ENCODE measurements at places on chromosomes 16 and 17. TPM values are rescaled to one million over a fixed set of nuclear protein-coding genes. Genes with fewer than 3 reads are reported as not detected.

GRCh38 chr17:73249700-73250099, 12.0 kb downstream of the CPSF4L start:
- no peak overlapping the region for H3K27ac ChIP-seq
- no peak overlapping the region for H3K4me3 ChIP-seq
- DNase-seq: no peak
- H3K36me3 ChIP-seq: peaks cover 3% of the 10 kb centered on the region
- H3K4me1 ChIP-seq: no peaks in the 10 kb centered on the region

DNA sequence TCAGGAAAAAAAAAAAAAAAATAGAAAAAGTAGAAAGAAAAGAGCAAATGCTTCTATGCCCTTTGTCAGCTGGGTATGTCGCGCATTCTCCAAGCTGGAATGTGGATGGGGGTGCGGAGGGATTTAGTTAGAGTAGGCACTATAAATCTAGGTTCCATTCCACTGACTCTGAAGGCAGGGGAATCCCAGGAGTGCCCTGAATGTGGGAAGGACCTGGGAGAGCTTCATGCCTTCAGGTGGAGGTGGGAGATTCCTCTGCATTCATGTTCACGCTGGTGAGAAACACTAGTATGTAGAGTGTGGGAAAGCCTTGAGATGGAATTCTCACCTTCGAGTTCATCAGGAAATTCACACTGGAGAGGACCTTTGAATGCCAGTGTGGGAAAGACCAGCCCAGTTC, 12.4 kb downstream of the ZNF232 start:
- peaks cover 1% of the 10 kb centered on the region for H3K4me1 ChIP-seq
- no peak for DNase-seq
- no peak overlapping the region for H3K4me3 ChIP-seq
- peaks cover 28% of the 10 kb centered on the region for H3K36me3 ChIP-seq
- H3K27ac ChIP-seq: no peak overlapping the region

GRCh38 chr17:42313773-42314566, 25.7 kb downstream of the STAT5A start:
- peaks cover 55% of the 10 kb centered on the region for H3K4me1 ChIP-seq
- H3K27ac ChIP-seq: no peak overlapping the region
- peaks cover 27% of the 10 kb centered on the region for H3K36me3 ChIP-seq
- H3K4me3 ChIP-seq: no peak overlapping the region
- no peak for DNase-seq

GRCh38 chr16:22727285-22728166, 86.4 kb upstream of the HS3ST2 start:
- peaks cover 8% of the 10 kb centered on the region for H3K27me3 ChIP-seq
- no peak for DNase-seq
- no peaks in the 10 kb centered on the region for H3K4me1 ChIP-seq
- no peaks in the 10 kb centered on the region for H3K36me3 ChIP-seq

- no peaks in the 10 kb centered on the region for H3K36me3 ChIP-seq
- no peak for DNase-seq
- H3K27ac ChIP-seq: no peak overlapping the region
- H3K4me1 ChIP-seq: peaks cover 3% of the 10 kb centered on the region
Measured at GRCh38 chr17:76644995-76645394, 1.4 kb upstream of the ST6GALNAC1 start.

DNA sequence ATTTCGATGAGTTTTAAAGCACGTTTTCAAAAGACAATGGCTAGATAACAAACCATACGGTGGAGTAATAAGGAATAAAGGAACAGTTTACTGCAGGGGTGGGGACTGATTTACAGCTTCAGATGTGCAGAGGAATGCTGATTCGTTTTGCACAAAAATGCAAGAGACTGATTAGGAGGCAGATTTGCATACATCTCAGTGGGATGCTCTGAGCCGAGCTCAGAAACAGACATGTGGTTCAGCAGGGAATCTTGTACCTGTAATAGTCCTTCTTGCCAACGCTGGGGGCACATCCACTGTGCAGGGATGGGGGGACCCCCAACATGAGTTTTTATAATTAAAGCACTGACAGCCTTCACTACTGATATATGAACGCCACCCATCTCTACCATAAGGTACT, 308.0 kb downstream of the GRIN2A start:
- H3K4me1 ChIP-seq: no peaks in the 10 kb centered on the region
- H3K36me3 ChIP-seq: no peaks in the 10 kb centered on the region
- H3K27ac ChIP-seq: no peak overlapping the region
- no peak for DNase-seq

DNA sequence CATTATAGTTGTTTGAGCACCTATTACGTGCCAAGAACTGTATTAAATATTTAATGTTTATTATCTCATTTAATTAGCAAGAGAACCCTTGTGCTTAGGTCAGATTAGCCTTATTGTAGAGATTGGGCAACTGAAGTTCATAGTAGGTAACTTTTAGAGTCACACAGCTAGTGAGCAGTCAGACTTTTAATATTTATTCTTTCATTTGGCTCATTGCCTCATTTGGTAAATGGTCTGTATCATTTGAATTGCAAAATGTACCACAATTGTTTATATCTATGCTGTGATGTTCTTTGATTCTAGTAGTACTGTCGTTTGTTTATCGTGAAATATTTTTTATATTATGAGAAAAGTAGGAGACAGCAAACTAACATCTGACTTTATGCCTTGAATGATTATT, 7.6 kb downstream of the CLTC start:
- peaks cover 32% of the 10 kb centered on the region for H3K36me3 ChIP-seq
- no peak overlapping the region for H3K4me3 ChIP-seq
- no peaks in the 10 kb centered on the region for H3K27me3 ChIP-seq
- H3K27ac ChIP-seq: no peak overlapping the region
- H3K4me1 ChIP-seq: peaks cover 35% of the 10 kb centered on the region
- no peak for DNase-seq

GRCh38 chr16:71347146-71347545, 11.4 kb upstream of the CALB2 start:
- no peak overlapping the region for H3K27ac ChIP-seq
- peaks cover 1% of the 10 kb centered on the region for H3K27me3 ChIP-seq
- H3K4me1 ChIP-seq: no peaks in the 10 kb centered on the region
- no peaks in the 10 kb centered on the region for H3K36me3 ChIP-seq
- H3K4me3 ChIP-seq: no peak overlapping the region

DNA sequence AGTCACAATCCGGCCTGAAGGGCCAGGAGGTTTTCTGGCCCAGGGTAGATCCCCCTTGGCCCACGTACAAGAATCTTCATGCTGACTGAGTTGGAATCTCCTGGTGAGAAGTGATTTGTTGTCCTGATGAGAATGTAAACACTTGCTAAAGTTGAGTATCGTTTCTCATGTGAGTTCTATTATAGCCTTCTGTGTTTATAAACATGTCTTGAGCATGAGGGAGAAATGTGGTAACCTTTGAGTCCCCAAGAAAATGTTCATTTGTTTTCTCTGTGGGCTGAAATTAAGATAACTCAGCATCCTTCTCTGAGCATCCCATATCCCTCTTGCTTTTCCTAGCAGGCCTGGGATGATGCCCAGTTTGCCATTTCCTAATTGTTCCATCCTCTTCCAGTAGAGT, 204.8 kb downstream of the FTO start:
- H3K4me1 ChIP-seq: peaks cover 31% of the 10 kb centered on the region
- H3K27ac ChIP-seq: no peak overlapping the region
- H3K27me3 ChIP-seq: no peaks in the 10 kb centered on the region
- H3K36me3 ChIP-seq: peaks cover 9% of the 10 kb centered on the region
- no peak for DNase-seq

DNA sequence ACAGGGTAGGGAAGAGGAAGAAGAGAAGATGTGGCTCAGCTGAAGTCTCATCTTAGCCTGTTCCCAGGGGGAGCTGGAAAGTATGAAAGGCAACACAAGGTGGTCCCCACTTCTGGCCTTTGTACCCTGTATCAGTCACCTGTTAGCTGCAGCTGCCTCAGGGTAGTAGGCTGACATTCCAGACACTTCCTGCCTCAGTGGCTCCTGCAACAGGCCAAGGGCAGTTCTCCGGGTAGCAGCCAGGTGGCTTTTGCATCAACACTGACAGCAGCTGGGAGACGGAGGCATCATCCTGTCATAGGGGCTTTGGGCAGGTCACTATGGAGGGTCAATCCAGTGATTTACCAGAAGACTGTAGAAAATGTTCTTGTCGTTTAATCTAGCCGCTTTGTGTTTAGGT, 124.0 kb downstream of the RGS9 start:
- no peak overlapping the region for H3K27ac ChIP-seq
- peaks cover 5% of the 10 kb centered on the region for H3K36me3 ChIP-seq
- peaks cover 26% of the 10 kb centered on the region for H3K4me1 ChIP-seq
- H3K4me3 ChIP-seq: no peak overlapping the region
- DNase-seq: no peak

DNA sequence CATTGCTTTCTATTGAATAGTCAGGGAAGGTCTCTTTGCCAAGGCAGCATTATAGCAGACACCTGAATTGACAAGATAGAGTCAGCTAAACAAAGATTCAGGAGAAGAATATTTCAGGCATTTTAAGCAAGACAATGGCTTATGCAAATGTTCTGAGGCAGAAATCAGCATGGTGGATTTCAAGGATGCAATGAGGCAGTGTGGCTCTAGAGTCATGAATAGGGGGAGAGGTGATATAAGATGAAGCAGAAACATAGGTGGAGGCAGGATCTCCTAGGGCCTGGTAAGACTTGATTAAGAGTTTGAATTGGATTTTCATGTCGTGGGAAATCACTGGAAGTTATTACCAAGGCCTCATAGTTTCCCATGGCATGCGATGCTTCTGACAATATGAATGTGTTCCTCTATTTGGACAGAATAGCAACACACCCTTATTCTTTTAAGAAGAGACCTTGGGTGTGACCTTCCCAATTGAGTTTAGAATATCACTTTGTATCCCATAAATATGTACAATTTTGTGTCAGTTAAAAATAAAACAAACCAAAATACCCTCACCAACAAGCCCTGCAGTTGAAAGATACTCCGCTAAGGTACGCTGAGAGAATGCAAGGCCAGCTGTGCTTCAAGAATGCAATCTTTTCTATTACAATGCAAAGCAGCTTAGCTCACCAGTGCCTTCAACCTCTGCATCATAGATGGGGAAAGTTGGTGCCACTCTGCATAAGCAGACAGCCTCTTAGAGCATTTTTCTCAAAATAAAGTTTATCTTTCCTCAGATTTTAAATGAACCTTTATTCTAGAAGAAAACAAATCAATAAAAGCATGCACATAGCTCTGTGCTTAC, 139.6 kb upstream of the SALL1 start:
- no peak for DNase-seq
- H3K27me3 ChIP-seq: no peaks in the 10 kb centered on the region
- no peaks in the 10 kb centered on the region for H3K4me1 ChIP-seq
- no peak overlapping the region for H3K27ac ChIP-seq

DNA sequence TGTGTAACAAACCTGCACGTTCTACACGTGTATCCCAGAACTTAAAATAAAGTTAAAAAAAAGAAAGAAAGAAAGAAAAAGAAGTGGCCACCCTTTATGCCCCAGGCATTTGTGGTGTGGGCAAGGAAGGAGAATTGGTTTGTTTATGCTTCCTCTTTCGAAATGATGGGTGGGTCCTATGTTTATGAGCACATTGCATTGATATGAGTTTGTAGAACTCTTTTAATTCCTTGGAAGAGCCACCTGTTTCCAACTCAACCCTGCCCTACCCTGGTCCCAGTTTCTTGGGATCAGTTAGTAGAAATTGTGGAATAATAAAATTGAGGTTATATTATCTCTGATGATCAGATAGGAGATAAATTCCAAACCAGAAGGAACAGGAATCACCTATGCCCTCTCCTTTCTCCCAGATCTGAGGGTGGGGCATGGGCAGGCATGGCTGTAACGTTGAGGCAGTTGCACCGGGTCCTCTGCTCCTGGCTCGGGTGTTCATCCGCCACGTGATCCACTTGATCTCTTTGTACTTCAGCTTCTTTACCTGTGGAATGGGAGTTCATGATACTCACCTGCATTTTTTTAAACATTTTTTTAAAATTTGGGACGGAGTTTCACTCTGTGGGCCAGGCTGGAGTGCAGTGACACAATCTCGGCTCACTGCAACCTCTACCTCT, 15.9 kb downstream of the CHAD start:
- DNase-seq: no peak
- no peak overlapping the region for H3K27ac ChIP-seq
- peaks cover 4% of the 10 kb centered on the region for H3K36me3 ChIP-seq
- H3K4me3 ChIP-seq: no peak overlapping the region
- no peaks in the 10 kb centered on the region for H3K27me3 ChIP-seq

DNA sequence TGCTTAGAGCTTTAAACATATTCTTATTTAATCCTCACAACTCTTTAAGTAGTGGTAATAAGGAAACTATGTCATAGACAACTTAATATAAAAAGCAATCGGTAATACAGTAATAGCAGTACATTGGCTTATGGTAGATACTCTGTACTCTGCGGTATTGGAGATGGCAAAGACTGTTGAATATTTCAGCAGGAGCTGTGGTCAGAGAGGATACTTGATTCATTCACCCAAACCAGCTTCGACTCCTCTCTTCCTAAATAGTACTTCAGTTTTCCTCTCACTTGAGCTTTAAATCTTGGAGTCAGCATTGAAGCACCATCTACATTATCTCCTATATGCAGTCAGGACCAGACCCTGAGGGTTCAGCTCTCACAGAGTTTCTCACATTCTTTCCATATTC, 169.3 kb downstream of the CYB561 start:
- DNase-seq: no peak
- H3K27ac ChIP-seq: no peak overlapping the region
- peaks cover 11% of the 10 kb centered on the region for H3K4me1 ChIP-seq
- H3K27me3 ChIP-seq: no peaks in the 10 kb centered on the region
- H3K36me3 ChIP-seq: no peaks in the 10 kb centered on the region

GRCh38 chr16:29231244-29231643, 175.3 kb downstream of the NPIPB11 start:
- H3K36me3 ChIP-seq: peaks cover 3% of the 10 kb centered on the region
- no peaks in the 10 kb centered on the region for H3K27me3 ChIP-seq
- DNase-seq: no peak
- H3K27ac ChIP-seq: no peak overlapping the region
- H3K4me1 ChIP-seq: peaks cover 3% of the 10 kb centered on the region

DNA sequence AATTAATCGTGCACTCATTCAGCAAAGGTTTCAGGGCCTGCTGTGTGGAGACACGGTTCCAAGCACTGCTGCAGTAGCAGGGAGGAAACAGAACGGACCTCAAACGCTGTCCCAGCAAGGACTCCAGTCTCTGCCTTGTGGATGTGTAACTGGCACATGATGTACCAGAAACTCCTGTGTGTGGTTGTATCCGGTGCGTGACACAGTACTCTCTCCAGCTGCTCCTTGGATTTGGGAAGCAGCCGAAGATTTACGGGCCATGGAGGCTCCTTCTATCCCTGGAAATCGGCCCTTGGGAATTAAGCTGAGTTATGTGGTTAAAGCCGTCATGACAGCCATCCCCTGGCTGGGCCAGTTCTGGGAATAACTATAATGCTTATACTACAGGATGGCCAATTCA, 8.5 kb upstream of the ANKRD11 start:
- peaks cover 1% of the 10 kb centered on the region for H3K4me1 ChIP-seq
- H3K27me3 ChIP-seq: no peaks in the 10 kb centered on the region

- no peaks in the 10 kb centered on the region for H3K36me3 ChIP-seq
- no peak overlapping the region for H3K27ac ChIP-seq
- H3K27me3 ChIP-seq: peaks cover 35% of the 10 kb centered on the region
- DNase-seq: peak; percentile 30
- no peak overlapping the region for H3K4me3 ChIP-seq
- H3K4me1 ChIP-seq: no peaks in the 10 kb centered on the region
Measured at GRCh38 chr17:19579867-19580565, 46.4 kb downstream of the SLC47A1 start.

The CTF1 gene
- 0.37 TPM for total RNA-seq

The FOXL1 gene
- not detected for total RNA-seq

The KRT9 gene
- total RNA-seq: not detected

The DPEP1 gene
- total RNA-seq: not detected

The CTU2 gene
- 25.7 TPM for total RNA-seq

The DNAH17 gene
- 0.03 TPM for total RNA-seq

The OR3A3 gene
- not detected for total RNA-seq

The CEMP1 gene
- 0.80 TPM for total RNA-seq

The KRTAP9-2 gene
- total RNA-seq: not detected

Data from activated naive CD8-positive, alpha-beta T cell treated with anti-CD3 and anti-CD28 coated beads, Interleukin-2, amount 10 ng/mL, durations not matched to agents 7 days and 5 days (primary cell).